ENCODE measurements at places on chromosomes 1 and 21. TPM values are rescaled to one million over a fixed set of nuclear protein-coding genes. Genes with fewer than 3 reads are reported as not detected.

DNA sequence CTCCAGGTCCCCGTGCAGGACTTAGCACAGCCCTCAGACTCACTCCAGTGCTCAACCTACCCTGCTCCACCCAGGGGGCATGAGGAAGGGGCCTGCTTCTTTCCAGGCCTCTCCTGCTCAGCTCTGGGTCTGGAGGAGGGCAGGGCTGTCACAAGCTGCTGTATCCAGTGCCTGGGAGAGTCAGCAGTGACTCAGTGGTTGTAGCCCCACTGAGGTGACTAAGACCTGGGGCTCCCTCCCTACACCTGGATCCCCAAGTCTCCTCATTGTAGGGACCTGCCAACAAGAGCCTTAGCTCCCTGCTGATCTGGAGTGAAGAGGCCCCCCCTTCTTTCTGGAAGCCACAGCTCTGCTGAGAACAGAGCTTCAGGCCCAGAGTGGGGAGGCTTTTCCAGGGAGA lies 36.1 kb upstream of the FAM131C start:
- DNase-seq = no peak

DNA sequence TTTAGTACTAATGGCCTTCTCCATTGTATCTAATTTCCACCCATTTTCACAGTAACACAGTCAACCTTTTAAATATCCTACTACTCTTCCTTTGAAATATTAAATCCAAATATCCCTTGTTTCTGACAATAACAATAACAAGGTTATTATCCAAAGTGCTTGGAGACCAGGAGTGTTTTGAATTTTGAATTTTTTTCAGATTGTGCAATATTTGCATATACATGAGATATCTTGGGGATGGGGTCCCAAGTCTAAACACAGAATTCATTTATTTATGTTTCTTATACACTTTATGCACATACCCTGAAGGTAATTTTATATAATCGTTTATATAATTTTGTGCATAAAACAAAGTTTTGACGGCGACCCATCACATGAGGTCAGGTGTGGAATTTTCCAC lies 17.5 kb downstream of the DMAP1 start:
- no peak for DNase-seq

GRCh38 chr1:28521502-28522164 lies 15.8 kb downstream of the RCC1 start:
- DNase-seq = no peak

DNA sequence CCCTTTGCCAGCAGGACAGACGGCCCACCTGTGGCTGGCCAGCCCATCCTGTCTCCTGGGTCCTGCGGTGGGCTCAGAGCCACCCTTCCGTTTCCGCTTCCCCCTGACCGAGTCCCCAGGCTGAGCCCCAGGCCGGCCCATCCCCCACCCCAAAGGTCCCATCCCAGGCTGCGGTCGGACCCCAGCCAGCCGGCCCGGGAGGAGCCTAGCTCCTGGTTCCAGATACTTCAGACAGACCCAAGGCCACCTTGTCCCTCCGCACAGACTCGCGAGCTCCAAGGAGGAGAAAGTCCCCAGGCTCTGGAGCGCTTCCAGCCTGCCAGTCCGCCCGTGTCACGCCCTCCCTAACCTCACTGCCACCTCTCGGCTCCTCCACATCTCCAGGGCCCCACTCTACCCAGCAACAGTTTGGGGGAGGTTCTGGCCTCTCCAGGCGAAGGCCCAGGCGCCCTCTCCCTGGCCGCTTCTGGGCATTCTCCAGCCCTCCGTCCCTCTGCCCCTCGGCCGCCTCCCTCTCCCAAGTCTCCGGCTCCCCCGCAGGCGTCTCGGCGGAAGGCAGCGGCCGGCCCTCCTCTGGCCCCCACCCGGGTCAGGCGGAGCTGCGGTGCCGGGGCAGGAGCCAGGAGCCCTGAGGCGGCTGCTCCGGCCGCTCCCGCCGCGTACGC lies 835 bp downstream of the LRRN2 start:
- DNase-seq = no peak

HTR6 gene
- total RNA-seq = not detected

NOC2L gene
- 43.2 TPM for total RNA-seq

Data from prostate gland (tissue), 2 donors.